ENCODE measurements at places on chromosomes 7 and 10. TPM values are rescaled to one million over a fixed set of nuclear protein-coding genes. Genes with fewer than 3 reads are reported as not detected.

Gene ANAPC16
- total RNA-seq, result 45.2 TPM

Gene FFAR4
- total RNA-seq, result not detected

Gene ATOH7
- not detected for total RNA-seq

Gene TRUB1
- 17.7 TPM for total RNA-seq

Gene C1QL3
- not detected for total RNA-seq

Gene C10orf67
- not detected for total RNA-seq

Gene WDR86
- 0.95 TPM for total RNA-seq

Gene TAC1
- 0.16 TPM for total RNA-seq

Gene TAS2R4
- total RNA-seq, result 0.79 TPM

Gene GIMAP7
- not detected for total RNA-seq

Gene GRID2IP
- total RNA-seq, result under 0.01 TPM

Gene ACTL6B
- not detected for total RNA-seq

Gene PIK3CG
- not detected for total RNA-seq

Gene ENO4
- 0.34 TPM for total RNA-seq

Gene HELLS
- 7.7 TPM for total RNA-seq

Gene C10orf62
- total RNA-seq, result not detected

Gene TMEM184A
- total RNA-seq, result under 0.01 TPM

Gene SLC39A12
- not detected for total RNA-seq

Gene TMEM213
- not detected for total RNA-seq

Gene GPC2
- total RNA-seq, result 1.5 TPM

Gene ECHDC3
- total RNA-seq, result 6.8 TPM

Gene MRLN
- total RNA-seq, result not detected

Gene FAM237B
- not detected for total RNA-seq

Gene ITGA8
- under 0.01 TPM for total RNA-seq

Gene FBXO24
- 0.47 TPM for total RNA-seq

Gene LIMK1
- total RNA-seq, result 38.8 TPM

Gene LRRC18
- total RNA-seq, result not detected

Gene NAT16
- not detected for total RNA-seq

Gene NUB1
- total RNA-seq, result 49.4 TPM

Gene THSD7A
- 1.1 TPM for total RNA-seq

Gene TAS2R41
- not detected for total RNA-seq

Gene ANKRD1
- 0.43 TPM for total RNA-seq

Gene CHCHD1
- total RNA-seq, result 23.6 TPM

Gene FAM24B
- total RNA-seq, result 10.7 TPM

Gene EMX2
- not detected for total RNA-seq

Gene AVPI1
- total RNA-seq, result 21.0 TPM

Gene CPED1
- 36.9 TPM for total RNA-seq

Gene HYAL4
- total RNA-seq, result not detected

All from bronchial smooth muscle cell (primary cell).